ENCODE measurements at places on chromosomes 3 and 15.

GRCh38 chr15:25863111-25863967 is at the start of gene ATP10A:
Gene ATP10A, minus strand, starts transcription at chr15:25863327. Its CDS starts 231 bp downstream, at chr15:25863096.
- DNase-seq, result no peak

GRCh38 chr3:161879470-161879869 is 382.9 kb downstream of the OTOL1 start:
- DNase-seq, result no peak

- DNase-seq, result no peak
These were observed 12.8 kb upstream of the RFT1 start for GRCh38 chr3:53142986-53143385.

GRCh38 chr15:101108461-101108775 is 143.4 kb downstream of the CHSY1 start:
- DNase-seq, result no peak

DNA sequence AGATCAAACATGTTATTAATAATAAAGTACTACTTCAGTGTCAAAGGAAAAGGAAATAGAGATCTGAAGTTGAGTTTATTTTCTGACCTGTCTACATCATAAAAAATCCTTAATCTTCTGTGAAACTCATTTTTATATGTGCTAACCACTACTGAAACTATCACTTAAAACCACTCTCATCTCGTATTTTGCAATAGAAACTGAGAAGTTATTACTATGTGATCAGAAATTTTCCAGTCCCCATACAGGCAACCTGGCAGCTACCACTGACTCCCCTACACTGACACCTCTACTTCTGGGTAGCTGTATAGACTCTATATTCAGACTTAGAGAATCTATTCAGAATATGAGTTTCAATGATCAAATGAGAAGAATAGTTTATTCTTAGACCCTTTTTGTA is 8.3 kb downstream of the HDGFL3 start:
- DNase-seq, result no peak

DNA sequence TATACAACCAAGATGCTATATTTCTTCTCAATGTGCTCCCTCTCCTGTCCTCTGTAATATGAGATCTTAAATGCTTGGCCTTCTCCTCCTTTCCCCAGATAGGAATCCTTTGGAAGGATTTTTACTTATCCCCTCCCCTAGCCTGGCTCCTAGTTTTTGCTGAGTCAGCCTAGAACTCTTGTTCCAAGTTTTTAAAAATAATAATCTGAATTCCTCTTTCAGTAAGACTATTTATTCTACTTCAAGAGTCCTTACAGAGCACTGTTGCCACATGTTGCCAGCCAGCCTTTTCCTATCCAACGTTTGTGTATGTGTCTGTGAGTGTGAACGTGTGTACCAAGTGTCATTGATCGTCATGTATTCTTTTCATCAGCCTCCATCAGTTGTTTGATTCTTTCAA is 11.0 kb upstream of the KCNMB2 start:
- DNase-seq, result peak; percentile 24

All from brain pericyte (primary cell).